Esophagus muscularis mucosa (tissue), 4 donors: ENCODE measurements at places on chromosomes 12 and 14. TPM values are rescaled to one million over a fixed set of nuclear protein-coding genes. Genes with fewer than 3 reads are reported as not detected.

Gene SLC8A3
- 1.7 TPM for total RNA-seq

Gene PIWIL1
- not detected for total RNA-seq

DNA sequence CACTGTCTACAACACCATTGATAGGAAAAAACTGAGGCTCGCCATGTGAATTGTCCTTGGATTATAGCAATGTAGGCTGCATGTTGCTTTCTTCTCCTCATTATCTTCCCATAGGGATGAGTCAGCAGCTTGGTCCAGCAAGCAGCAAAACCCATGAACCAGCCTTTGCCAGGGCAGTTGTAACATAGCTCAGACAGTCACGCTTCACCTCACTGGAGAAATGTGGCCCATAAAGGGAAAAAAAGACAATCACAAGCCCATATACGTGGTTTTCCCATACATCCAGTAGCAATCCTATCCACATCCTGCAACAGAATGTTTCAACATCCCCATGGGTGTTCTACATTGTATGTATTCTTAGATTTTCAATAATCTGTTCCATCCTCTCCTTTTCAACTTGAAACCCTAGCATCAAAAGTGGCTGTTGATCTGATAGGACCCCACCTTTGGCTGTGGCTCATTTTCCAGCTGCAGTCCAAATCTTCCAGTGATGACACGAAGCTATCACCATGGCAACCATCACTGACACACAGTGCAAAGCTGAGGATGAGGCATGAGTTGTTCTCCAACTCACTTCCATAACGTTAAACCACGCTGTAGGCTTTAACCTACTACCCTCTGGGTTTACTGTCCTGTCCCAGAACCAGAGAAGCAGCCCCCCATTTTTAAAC is 34.0 kb downstream of the GRIN2B start:
- no peaks in the 10 kb centered on the region for H3K4me1 ChIP-seq
- H3K36me3 ChIP-seq, result no peaks in the 10 kb centered on the region
- peak; percentile 37 for DNase-seq
- no peak overlapping the region for H3K27ac ChIP-seq
- no peaks in the 10 kb centered on the region for H3K27me3 ChIP-seq
- no peak overlapping the region for H3K4me3 ChIP-seq

Gene DNAH10
- 0.06 TPM for total RNA-seq

Gene KCNK10
- not detected for total RNA-seq

Gene PAPOLA
- 105 TPM for total RNA-seq

DNA sequence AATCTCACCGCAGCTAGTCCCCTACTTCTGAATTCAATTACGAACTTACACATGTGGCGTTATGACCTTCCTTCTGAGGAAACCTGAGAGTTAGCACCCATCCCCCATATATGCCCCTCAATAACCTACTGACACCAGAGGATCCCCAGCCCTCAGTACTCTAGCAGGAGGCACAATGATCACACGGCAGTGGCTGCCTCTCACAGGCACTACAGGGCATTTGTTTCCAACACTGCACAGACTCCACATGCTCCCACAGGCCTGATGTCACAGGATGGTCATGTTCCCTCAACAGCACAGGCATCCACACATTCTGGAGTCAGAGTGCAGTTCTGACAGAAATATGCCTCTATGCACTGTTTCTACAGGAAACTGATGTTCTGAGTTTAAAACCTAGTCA is 17.4 kb downstream of the PPP1CC start:
- H3K4me1 ChIP-seq, result no peaks in the 10 kb centered on the region
- no peaks in the 10 kb centered on the region for H3K27me3 ChIP-seq
- H3K36me3 ChIP-seq, result peaks cover 50% of the 10 kb centered on the region
- no peak overlapping the region for H3K4me3 ChIP-seq

Gene PLEKHH1
- 3.8 TPM for total RNA-seq

GRCh38 chr12:82896979-82897378 is 210.3 kb downstream of the TMTC2 start:
- no peak overlapping the region for H3K27ac ChIP-seq
- no peaks in the 10 kb centered on the region for H3K4me1 ChIP-seq
- no peaks in the 10 kb centered on the region for H3K27me3 ChIP-seq
- no peaks in the 10 kb centered on the region for H3K36me3 ChIP-seq
- DNase-seq, result no peak

DNA sequence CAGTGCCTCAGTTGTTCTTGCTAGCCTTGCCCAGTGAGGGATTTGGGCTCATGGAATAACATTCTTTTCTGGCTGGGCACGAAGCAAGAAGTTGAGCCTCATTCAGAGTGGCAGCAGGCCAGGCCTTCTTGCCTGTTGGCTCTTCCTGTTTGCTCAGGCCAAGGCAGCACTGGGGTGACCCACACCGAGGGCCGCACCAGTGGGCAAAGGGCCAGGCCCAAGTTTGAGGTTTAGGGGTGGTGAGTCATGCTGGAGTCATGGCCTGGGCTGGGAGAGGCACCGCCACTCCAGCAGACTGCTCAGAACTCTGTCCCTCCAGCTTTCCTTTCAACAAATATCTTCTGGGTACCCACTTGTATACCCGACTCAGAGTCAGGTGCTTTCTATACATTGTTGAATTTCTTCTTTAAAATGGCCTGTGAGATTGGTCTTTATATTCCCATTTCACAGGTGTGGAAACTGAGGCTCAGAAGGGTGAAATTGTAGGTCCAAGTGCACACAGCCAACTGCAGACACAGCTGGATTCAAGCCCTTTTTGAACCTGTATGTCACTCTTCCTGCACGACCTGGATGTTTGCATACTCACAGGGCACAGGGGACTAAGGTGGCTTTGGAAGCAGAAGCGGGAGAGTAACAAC is 279.4 kb downstream of the FOXN3 start:
- no peak overlapping the region for H3K4me3 ChIP-seq
- H3K4me1 ChIP-seq, result no peaks in the 10 kb centered on the region
- no peak overlapping the region for H3K27ac ChIP-seq
- H3K27me3 ChIP-seq, result no peaks in the 10 kb centered on the region
- H3K36me3 ChIP-seq, result no peaks in the 10 kb centered on the region

DNA sequence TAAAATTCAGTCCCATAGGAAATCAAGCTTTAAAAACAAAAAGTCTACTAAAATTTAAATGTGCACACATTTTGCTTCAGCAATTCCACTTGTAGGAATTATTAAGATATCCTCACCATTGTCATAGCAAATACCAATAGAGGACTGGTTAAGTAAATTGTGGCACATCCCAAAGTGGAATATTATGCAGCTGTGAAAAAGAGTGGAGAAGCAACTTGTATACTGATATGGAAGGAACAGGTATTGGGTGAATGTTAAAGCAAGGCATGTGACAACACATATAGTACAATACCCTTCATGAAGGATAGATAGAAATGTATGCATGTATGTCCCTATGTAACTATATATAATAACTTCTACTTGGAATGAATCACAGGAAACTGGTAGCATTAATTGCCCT is 11.9 kb downstream of the KRT8 start:
- no peak overlapping the region for H3K27ac ChIP-seq
- no peak for DNase-seq
- no peaks in the 10 kb centered on the region for H3K27me3 ChIP-seq
- H3K4me1 ChIP-seq, result no peaks in the 10 kb centered on the region
